ENCODE measurements at places on chromosomes 5 and 9.

DNA sequence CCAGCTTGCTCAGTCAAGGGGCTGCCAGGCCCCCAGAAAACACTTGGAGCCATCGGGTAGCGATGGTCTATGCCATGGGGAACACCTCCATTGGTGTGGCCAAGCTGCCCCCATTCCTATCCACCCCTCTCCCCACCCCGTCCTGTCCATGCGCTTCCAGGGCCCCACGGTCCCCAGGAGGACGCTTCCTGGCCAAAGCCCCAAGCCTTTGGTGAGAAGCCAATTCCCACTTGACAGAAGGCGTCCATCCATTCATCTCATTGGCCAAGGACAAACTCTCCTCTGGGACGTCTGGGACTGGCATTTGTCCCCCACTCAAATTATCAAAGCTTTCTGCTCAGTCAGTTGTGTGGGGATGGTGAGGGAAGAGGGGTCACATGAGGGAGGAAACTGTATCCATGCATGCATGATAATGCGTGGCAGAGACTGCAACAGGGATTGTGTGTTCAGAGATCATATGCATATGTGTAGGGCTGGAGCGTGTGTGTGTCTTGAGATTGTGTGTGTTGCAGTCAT is 9.5 kb downstream of the CPLX2 start:
- DNase-seq, result no peak

GRCh38 chr5:39437467-39437866 is 12.7 kb upstream of the DAB2 start:
- no peak for DNase-seq

DNA sequence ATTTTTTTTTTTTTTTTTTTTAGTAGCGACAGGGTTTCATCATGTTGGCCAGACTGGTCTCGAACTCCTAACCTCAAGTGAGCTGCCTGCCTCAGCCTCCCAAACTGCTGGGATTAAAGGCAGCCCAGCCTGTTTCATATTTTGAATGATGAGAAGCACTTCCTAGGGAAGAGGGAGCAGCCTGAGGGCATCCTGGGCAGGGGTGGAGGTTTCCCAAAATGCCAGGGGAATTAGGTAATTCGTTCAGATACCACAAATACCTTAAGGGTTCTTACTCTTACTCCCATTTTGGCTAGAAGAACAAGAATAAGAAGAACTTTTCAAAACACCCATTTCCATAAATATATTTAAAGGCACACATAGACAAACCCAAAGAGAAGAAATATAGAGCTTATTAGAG is 29.5 kb upstream of the RAPGEF1 start:
- DNase-seq, result no peak

DNA sequence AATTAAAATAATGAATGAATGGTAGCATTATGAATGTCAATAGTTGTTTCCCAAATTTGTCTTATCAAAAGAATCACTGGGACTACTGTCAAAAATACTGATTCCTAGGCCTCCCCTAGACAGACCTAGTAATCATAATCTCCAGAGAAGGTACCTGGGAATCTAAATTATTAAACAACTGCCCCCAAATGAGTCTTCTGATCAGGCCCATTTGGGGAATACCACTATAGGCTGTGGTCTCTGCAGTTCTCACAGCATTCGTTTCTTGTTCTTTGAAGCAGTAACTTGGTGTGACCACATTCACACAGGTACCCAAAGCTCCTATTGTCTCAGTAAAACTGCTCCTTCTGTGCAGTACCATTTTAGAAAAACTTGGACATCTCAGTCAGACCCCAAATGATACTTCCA is 230.9 kb downstream of the PIK3R1 start:
- DNase-seq, result no peak
